Stimulated activated CD8-positive, alpha-beta memory T cell treated with anti-CD3 and anti-CD28 coated beads, Interleukin-15, amount 100 ng/mL, for 4 hours (primary cell): ENCODE measurements at places on chromosomes 7 and 10.

- DNase-seq, result no peak
Measured at GRCh38 chr10:88901984-88902789, 22.1 kb downstream of the STAMBPL1 start.

DNA sequence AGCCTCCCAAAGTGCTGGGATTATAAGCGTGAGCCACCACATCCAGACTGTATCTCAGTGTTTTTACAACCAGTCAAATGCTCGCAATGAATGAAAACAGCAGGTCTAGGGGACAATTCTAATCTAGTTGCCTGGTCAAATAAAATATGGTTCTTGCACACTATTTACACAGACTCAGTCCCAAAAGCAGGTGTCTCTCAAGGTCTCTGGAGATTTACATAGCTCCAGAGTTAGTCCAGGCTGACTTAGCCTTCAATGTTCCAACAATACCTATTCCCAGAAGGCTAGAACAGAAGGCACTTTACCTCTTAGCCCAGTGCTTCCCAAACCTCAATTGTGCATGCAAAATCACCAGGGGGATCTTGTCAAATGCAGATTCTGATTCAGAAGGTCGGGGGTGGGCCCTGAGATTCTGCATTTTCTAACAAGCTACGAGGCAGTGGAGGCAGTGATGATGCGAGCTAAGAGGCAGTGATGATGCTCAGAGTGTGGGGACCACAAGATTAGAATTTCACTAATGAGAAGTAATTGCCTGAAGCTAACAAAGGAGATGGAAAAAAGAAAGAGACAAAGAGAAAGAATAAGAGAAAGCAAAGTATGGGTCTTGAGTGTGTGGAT, 6.4 kb downstream of the KIAA1549 start:
- no peak for DNase-seq

- no peak for DNase-seq
Measured at GRCh38 chr10:84401854-84402611, 73.6 kb downstream of the CCSER2 start.

DNA sequence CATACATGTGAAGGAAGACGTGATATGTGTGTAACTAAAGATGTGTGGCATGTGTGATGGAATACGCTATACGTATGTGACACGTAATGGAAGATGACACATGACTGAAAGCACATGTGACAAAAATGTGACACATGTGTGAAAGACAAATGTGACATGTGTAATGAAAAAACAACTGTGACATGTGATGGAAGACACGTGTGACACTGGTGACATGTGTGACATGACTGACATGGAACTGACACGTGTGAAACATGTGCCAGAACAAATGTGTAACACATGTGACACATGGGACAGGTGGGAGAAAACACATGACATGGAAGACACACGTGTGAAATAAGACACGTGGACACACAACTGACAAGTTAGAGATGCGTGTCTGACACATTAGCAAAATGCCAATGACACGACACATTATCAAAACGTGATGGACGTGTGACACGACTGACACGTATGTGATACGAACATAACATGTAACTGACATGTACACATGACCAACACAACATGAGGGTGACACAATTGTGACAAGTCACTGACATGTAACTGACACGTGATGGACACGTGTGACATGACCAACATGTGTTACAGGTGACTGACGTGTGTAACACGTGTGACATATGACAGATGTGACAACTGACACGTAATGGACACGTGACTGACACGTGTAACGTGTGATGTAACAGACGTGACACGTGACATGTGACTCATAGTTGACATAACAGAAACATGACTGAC, 24.4 kb downstream of the CRPPA start:
- DNase-seq, result no peak

- no peak for DNase-seq
Measured at GRCh38 chr10:127292888-127293287, 96.5 kb upstream of the INSYN2A start.

- no peak for DNase-seq
Measured at GRCh38 chr10:78335691-78336401, 302.2 kb downstream of the RPS24 start.

GRCh38 chr7:20153999-20154398, 63.2 kb downstream of the MACC1 start:
- DNase-seq, result no peak

GRCh38 chr7:50205011-50205410, 99.5 kb upstream of the IKZF1 start:
- no peak for DNase-seq

DNA sequence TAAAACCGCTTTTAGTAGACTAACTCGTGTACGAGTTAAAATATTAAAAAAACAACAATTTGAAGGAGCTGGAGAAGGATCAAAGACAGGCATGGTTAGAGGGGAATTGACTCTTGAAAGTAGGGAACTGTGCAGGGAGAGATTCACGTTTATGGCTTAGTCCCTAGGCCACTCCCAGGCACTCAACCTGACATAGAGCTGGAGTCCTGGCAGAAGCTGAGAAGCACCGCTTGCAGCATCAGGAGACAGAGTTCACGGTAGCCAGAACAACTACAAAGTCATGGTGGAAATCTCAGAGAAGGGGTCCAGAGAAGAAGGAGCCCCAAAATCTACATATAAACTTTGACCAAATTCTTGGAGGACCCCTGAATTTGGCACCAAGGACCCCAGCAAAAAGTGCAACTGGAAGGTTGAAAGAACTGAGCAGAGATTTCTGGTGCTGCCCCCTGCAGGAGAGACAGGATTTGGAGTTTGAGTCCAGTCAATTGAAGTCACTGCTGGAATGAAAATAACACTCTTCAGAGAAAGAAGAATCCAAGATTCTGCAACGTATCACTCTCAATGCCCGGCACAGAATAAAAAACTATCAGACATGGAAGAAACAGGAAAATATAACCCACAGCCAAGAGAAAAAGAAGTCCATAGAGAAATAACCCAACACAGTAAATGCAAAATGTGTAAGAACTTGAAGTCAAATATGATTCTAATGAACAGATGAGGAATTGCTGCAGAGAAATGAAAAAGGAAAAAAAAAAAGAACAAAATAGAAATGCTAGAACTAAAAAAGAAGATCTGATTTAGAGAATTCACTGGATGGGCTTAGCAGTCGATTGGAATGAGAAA, 493.3 kb upstream of the PODXL start:
- DNase-seq, result no peak

GRCh38 chr7:39851466-39852045, 98.5 kb upstream of the CDK13 start:
- no peak for DNase-seq

DNA sequence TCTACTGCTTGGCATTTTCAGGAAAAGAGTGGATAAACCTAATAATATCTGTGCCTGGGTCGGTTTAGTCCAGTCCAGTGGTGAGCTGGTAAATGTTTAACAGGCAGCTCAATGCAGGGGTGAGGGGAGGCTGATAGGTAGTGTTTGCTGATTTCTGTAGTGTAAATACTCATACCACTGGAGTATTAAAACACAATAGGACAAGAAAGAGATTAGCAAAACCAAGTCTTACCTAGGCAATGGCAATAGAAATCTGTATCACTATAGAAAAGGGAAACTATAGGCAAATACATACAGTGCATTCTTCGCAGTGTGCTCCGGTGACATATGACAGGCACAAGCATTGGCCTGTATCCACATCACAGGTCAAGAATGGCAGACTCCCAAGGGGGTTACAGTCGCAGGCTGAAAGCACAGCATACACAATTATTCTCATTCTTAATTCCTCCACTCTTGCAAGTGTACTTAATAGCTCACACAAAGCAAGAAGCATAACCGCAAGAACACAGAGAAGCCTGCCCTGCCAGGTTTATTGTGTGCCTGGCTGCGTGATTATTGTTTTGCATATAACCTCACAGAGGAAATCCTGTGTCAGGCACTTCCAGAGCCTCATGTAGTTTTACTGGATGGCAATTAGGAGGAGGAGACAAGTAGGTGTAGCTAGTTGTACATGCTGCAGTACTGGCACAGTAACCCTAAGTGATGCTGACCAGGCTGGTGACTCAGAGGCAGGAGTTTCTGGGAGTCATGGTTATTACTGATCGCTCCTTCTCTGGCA, 35.0 kb downstream of the LAMB4 start:
- DNase-seq, result no peak

DNA sequence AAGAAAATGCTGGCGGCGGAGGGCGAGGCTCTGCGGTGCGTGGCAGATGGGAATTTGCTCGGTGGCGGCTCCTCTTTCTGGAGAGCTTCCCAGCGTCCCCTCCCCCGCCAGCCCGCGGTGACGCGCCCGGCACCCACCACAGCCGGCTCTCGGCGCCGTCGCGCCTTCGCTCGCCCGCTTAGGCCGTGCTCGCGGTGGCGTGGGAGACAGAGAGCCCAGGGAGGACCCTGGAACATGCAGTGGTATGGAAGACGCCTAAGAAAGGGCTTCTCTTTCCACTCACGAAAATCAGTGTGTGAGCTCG, 576 bp upstream of the CSGALNACT2 start:
- peak; percentile 22 for DNase-seq

GRCh38 chr10:95260909-95261552, 29.8 kb downstream of the PDLIM1 start:
- DNase-seq, result no peak

DNA sequence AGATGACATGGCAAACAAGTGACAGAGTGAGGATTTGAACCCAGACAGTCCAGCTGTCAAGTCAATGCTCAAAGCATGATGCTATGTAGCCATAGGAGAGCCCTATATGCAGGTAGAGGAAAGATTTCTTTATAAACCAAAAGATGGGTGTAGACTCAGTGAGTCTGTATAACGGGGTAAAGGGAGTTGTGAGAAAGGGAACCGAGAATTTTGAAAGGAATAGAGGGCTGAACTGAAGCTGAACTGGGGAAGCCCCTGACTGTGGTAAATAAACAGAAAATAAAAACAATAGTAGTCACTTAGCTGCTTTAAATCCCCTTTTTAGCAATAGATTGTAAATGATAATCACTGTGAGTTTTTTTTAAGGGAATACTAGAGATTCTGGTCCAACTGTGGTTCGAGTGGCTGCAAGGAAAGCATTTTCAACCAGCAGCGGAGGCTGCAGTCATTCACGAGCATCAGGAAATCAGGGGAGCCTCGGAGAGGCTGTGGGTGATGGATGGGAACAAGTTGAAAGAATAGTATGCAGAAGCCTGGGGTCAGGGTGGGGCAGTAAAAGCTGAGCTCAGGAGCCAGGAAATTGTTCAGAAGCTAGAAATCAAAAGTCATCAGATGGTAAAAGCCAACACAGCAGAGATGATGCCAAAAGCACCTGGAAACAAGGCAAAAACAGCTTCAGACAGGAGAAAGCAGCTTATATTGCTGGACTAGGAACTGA, 393.5 kb downstream of the GFRA1 start:
- DNase-seq, result no peak
